CD8-positive, alpha-beta memory T cell (primary cell): ENCODE measurements at places on chromosomes 6 and 20. TPM values are rescaled to one million over a fixed set of nuclear protein-coding genes. Genes with fewer than 3 reads are reported as not detected.

GRCh38 chr6:84860920-84861319, 96.5 kb upstream of the TBX18 start:
- DNase-seq = no peak

- DNase-seq = no peak
Observed at GRCh38 chr6:141103246-141103645, 1029.5 kb upstream of the GJE1 start.

- no peak for DNase-seq
Observed at GRCh38 chr6:34919651-34920050, 30.6 kb downstream of the ANKS1A start.

GRCh38 chr6:166587631-166588413, 1.3 kb upstream of the RAMACL start:
- DNase-seq = no peak

DNA sequence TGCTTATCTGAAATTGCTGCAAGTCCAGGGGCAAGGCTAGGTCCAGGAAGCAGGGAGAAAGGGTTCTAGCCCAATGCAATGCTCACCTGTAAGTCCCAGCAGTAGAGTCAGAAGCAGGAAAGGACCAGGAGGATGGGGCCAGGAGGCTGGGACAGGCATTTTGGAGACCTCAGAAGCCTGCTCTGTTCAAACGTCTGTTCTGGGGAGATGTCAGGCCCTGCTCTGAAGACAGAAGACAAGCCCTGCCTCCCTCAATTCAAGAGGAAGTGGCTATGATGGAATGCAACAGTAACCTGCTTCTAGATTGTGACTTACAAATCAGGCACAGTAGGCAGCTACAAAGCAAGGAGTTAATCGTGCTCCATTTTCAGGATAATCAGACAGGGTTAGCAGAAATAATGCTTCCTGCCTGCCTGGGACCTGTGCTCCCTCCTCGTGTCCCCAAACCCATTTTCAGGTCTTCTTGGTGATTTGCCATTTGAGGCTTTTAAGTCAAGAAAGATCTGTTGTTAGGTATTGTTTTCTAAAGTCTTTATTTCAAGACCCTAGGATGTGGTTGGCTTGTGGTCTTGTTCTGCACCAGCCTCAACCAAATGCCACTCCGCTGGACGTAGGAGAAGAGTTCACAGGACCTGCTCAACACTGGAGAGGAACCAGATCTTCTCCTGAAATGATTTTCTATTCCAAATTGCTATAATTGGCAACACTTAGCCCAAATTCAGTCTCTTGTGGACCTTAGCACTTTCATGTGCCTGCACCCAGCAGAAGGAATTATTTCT, at the start of gene SIRPG:
Gene SIRPG (minus strand): TSS at position 224 of the 779 bp plus-strand sequence. CDS start 65 bp downstream, at position 159.
- DNase-seq = no peak

DNA sequence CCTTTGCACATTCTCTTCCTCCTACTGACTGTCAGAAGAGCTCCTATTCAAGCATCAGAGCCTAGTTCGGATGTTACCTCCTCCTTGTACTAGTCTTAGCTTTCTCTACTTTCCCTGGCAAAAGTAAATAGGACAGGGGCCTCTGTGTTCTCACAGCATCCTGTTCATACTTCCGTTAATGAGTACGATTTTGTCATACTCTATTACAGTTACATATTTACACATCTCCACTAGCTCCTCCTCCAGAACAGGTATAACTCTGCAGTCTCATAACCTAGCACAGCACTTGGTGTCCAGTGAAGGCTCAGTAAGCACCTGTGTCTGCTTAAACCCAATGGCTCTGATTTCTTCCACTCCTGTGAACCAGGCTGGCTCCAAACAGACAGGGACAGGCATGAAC, 7.0 kb downstream of the ELMO2 start:
- no peak for DNase-seq

- no peak for DNase-seq
Observed at GRCh38 chr6:41042226-41043055, at the start of gene TSPO2. Gene TSPO2, plus strand, starts transcription at chr6:41042467. Its CDS starts 519 bp downstream, at chr6:41042986.

DNA sequence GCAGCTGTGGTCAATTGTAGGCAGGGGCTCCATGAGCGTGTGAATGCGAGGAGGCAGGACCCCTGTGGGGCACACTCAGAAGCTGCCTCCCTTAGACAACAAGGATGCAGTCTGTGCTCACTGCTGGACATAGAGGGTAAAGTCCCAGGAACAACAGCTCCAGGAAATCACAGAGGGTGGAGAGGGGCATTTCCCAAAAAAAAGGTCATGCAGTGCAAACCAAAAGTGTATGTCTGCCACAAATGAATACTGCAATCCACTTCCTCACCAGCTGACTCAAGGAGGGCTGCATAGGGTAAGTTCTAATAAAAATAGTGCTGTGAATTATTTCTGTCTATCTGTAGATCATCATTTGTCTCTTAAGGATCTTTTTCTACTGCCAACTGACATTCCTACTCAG, 95.8 kb downstream of the RNF182 start:
- DNase-seq = no peak

DNA sequence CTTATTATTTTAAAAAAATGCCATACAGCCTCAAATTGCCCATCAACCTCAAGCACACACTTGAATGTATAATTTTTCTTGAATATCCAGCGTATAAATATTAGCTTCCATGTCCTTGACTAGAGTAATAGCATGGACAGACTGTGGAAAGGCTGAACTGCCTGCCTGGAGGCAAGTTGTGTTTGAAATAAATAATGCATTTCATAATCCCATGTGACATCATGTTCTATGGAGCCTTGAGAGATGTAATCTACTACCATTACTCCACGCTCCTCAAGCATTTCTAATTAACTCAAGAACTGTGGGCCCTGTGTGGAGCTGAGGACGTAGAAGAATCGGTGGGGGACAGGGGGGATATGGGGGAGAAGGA, 94.2 kb downstream of the CDS2 start:
- no peak for DNase-seq

DNA sequence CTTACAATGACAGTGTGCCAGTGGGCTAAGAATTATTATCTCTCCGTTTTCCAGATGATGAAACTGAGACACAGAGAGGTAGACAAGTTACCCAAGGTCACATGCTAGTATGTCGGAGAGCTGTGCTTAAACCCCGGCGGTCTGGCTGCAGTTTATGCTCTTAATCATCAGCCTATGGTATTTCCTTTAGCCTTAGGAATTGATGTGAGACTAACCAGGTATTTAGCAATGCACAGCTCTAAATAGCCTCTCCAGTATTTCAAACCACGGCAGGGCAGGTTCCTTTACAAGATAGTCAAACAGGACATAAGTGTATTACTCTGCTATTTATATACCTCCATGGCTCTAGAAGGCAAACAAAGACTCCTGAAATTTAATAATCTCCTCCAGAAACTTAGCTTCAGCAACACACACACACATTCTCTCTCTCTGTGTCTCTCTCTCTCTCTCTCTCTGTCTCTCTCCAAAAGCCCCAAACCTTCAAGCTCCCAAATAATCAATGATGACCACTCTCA, 142.0 kb upstream of the ZNF217 start:
- no peak for DNase-seq

DNA sequence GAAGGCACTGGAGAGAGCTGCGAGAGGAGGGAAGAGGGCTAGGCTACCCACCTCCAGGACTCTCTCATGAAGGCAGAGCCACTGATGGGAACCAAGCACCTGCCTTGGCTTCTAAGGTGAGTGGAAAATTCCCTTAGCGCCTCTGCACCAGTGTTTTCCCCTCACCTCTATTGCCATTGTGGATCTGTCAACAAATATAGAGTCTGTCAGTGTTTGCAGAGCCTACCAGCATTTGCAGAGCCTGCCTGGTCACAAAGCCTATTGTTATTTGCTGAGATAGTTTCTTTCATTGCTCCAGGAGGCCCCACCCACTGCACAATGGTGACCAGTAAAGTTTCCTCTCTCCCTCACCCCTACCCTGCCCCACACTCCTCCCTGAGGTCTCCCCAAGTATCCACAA, 141.9 kb downstream of the MRPL14 start:
- DNase-seq = no peak

GRCh38 chr6:31423550-31423949, 20.2 kb downstream of the MICA start:
- DNase-seq = no peak

DNA sequence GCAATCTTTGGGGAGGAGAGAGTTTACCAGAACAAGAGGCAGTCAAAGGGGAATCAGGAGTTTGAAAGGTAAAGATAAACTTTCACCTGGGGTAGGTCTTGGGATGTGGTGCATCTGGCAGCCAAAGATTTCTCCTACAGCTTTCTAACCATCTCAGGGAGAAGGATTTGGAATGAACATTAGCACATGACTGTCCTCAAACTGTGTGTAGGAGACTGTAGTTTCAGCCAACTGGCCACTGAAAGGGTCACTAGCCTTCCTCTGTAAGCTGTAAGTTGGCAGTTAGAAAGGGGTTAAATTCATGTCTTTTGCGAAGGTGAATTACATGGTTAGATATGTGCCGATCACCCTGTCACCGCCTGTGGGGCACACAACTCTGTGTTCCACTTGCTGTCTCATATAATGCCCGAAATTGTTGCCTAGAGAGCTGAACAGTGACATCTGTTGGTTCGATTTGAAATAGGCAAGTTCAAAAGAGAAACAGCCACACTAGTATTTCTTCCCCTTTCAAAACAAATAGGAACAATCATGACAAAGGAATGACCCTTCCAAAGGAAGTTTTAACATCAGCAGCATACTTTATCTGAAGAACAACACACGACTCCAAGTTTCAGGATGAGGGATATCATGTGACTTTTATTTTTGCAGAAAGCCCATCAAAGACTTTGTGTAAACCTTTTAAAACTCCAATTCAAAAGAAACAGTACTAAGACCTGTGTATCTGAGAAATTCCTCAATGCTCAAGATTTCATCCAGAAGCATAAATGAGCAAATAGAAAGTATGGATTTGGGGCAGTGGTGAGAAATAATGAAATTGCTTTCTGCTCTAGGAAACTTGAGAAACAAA, 1.1 kb upstream of the OPN5 start:
- DNase-seq = peak; percentile 47

DNA sequence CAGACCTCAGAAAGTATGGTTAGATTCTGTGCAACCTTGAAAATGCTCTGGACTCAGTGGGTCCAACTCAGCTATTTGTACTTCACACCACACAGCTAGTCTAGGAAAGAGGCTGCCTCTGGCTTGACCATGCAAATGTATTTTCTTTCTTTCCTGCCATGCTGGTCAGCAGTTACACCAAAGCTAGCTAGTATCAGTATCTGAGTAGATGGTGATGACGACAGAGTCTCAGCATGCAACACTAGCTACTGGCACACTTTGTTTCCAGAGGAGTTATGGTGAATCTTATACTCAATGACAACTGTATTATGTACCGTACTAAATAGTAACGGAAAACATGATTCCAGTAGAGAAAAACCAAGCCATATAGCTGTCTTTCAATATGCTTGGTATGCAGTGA, 96.6 kb upstream of the POPDC3 start:
- DNase-seq = no peak

Gene TREM2
- total RNA-seq = 0.44 TPM

Gene CLPSL2
- not detected for total RNA-seq

Gene ECT2L
- total RNA-seq = not detected

Gene ARMH2
- not detected for total RNA-seq

Gene GPSM3
- 89.5 TPM for total RNA-seq
